ENCODE measurements at places on chromosomes 7 and 10. TPM values are rescaled to one million over a fixed set of nuclear protein-coding genes. Genes with fewer than 3 reads are reported as not detected.

- DNase-seq: no peak
Observed at GRCh38 chr7:22949944-22950343, 64.0 kb downstream of the HYCC1 start.

- DNase-seq: no peak
Observed at GRCh38 chr7:7434329-7434728, 101.3 kb downstream of the COL28A1 start.

GRCh38 chr7:148084138-148084537, 506.4 kb upstream of the C7orf33 start:
- DNase-seq: peak; percentile 76

DNA sequence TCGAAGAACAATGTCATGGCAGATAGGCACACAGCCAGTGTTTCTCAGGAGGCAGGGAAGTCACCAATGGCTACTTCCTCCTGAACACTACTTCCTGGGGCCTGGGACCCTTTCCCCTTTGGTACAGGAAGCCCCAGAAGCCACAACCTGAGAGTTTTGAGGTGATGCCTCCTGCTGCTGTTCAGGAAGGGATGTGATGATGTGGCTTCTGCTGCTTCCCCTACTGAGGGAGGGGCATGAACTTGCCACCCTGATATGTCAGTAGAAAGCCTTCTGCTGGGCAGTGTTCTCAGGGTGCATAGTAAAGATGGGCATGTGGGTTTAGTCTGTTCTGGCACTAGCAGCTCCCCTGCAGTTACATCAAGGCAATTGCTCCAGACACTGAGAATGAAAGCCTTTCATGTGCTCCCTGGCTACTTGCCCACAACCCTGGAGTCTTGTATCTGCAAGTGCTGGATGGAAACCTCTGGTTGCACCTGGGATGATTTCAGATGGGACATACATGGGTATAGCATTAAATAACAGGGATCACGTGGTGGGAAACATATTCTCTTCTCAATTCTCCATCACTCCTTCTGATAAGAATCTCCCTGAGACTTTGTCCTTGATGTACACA, 69.3 kb downstream of the ADRA2A start:
- no peak for DNase-seq

The RELN gene
- 9.7 TPM for total RNA-seq

- DNase-seq: no peak
Observed at GRCh38 chr10:72694476-72695369, 2.8 kb downstream of the MCU start.

DNA sequence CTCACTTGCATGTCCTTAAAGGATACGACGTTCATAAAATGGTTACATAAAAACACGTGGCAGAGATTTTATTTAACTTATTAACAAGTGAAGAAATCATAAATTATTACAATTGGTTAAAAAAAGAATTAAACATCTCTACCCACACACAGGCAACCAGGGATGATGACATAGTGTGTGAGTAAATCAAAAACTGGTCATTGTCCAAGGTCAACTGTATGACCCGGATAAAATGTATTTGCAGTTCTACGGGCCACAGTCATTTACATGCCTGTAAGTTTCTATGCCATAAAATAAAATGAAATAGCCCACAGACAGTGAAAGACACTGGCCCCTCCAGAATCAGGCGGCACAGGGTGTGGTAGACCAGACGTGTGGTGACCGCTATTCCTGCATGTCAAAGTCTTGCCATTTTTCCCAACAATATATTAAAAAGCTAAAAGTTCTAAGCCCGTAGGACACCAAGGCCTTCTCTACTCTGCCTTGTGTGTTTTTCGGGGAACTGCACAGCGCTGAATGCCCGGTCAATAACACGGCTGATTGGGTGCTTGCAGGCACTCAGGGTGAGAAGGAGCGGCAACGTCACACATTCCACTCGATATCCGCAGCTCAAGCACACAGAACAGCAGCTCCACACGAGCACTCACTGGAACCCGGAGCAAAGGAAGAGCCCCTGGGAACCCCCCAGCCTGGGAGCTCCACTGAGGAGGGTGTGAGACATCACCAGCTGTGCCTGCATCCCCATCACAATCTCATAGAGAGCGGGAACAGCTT, 143.3 kb upstream of the PPP2R2D start:
- no peak for DNase-seq

The CCDC7 gene
- total RNA-seq: 11.1 TPM

DNA sequence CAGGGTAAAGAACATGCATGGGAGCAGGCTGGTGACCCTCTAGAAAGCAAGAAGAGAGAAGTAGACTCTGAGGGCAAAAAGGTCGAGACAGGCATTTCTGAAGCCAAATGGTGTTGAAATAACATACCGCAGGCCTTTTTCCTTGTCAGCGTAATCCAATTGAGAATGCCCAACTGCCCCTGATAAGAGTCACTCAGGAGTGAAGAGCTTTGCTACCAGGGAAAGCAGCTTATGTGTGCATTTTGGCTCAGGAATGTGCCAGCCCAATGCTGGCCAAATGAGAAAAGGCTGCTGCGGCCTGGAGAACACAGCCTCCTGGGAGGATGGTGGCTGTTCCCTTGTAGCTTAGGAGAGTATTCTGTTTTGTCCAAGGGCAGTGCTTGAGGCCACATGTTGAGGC, 61.4 kb upstream of the NFKB2 start:
- no peak for DNase-seq

The BHLHA15 gene
- 1.0 TPM for total RNA-seq

DNA sequence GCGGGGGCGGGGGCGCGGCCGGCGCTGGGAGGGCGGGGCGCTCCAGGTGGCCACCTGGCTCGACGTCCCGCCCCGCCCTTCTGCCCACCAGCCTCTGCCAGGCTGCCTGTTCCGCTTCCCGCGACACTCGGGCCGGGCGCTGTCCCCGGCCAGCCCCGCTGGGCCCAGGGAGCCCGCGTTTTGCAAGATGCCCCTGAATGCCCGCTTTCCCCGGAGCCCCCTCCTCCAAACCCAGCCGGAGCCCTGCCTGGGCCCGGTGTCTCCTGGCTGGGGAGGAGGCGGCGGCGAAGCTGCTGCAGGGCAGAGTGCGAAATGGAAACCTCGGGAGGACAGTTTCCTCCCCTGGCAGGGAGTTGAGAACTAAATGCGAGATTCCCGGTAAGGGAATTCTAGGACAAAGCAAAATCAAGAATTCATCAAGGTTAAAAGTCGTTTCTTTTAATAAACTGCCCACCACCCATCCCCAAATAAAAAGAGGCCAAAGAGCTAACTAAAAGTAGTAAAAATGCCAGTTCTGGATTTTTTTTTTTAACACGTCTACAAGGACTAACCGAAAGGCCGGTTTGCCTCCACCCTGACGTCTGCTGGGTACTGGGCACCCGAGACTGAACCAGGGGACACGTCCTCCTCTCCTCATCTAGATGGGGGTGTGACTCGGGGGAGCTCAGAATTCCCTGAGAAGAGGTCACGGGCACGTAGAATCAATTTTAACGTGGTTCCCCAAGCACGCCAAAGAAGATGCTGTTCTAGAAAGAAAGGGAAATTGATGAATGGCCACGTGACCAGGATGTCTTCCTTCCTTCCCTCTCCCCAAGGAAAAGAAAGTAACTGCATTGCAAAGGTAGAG, 200.4 kb upstream of the NFE2L3 start:
- DNase-seq: no peak

GRCh38 chr7:1407892-1408291, 51.4 kb downstream of the MICALL2 start:
- no peak for DNase-seq

DNA sequence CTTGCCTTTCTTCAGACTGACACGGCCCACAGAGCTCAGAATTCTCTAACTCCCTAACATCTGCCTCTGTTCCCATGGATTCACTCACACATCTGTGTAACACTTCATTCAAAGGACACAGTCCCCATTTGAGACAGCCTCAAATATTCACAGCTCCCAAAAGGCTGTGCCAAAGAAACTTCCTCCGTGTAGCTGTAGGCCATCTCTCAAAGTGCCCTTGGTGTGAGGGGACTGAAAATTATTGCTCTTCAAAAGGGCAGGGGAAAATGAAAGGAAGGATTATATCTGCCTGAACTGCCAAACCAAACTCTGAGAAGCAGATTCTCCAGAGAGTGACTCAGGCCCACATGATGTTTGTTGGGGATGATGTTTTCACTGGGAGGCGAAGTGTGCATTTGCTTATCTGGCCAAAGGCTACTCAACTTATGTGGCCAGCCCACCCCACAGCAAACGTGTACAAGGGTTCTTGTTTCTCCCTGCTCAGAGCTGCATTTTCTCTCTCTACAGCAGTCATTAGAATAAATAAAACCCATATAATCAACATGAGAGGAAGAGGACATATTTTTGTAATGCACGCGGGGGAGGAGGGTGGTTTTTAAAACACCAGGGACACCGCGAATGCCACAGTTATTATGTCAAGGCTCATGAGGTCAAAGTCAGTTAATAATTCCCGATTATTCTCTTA, 302.4 kb upstream of the NFE2L3 start:
- DNase-seq: no peak

DNA sequence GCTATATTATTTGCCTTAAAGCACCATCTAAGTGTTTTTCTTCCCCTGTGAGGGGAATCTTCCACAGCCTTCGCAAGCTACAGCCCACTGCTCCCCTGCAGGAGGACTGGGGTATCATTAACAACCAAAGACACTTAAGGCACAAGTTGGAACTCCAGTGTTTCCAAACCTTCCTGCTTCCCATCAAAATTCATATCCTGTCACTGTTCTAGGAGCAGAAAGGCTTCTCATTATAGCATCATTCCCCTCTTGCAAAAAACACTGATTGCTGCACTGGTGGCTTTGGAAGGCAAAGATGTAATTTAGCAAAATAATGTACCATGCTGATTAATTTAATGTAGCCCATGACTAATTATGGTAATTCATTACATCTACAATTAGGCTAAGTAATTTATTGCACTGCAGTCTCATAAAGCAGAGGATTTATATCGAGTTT, 207.2 kb downstream of the SKAP2 start:
- DNase-seq: no peak

GRCh38 chr7:87875151-87876039, 765 bp downstream of the SLC25A40 start:
- DNase-seq: peak; percentile 27

The POLR3A gene
- 23.9 TPM for total RNA-seq

GRCh38 chr7:92755680-92756079, 80.7 kb downstream of the CDK6 start:
- DNase-seq: no peak
